ENCODE measurements at places on chromosomes 3 and 15. TPM values are rescaled to one million over a fixed set of nuclear protein-coding genes. Genes with fewer than 3 reads are reported as not detected.

Gene TMC3
- total RNA-seq, result not detected

Gene MCTP2
- total RNA-seq, result 13.4 TPM

Gene PLCH1
- total RNA-seq, result not detected

Gene SERPINI1
- total RNA-seq, result 1.4 TPM

Gene LRRC34
- total RNA-seq, result 0.16 TPM

Gene MESP1
- 0.31 TPM for total RNA-seq

Gene PP2D1
- total RNA-seq, result not detected

Gene SQOR
- total RNA-seq, result 104 TPM

Gene CCNB2
- 18.7 TPM for total RNA-seq

Gene LRRIQ4
- not detected for total RNA-seq

Gene FILIP1L
- total RNA-seq, result 104 TPM

Gene SNRPN
- 120 TPM for total RNA-seq

Gene RPS17
- 1,120 TPM for total RNA-seq

Gene SKIC8
- 73.3 TPM for total RNA-seq

Gene PSTPIP1
- not detected for total RNA-seq

Gene GRK7
- total RNA-seq, result under 0.01 TPM

Gene RLBP1
- not detected for total RNA-seq

Gene MAGI1
- total RNA-seq, result 106 TPM

Gene NRROS
- total RNA-seq, result 4.4 TPM

Gene FHIT
- 1.6 TPM for total RNA-seq

Gene GOLGA8Q
- 0.76 TPM for total RNA-seq

Gene CCR2
- not detected for total RNA-seq

Gene NR2E3
- total RNA-seq, result 0.50 TPM

Gene GP5
- 0.06 TPM for total RNA-seq

Gene ARRDC4
- total RNA-seq, result 0.81 TPM

Gene PARP9
- total RNA-seq, result 16.8 TPM

Gene DUOXA2
- total RNA-seq, result not detected

Gene TXNRD3
- total RNA-seq, result 6.6 TPM

Gene ACKR2
- total RNA-seq, result 0.16 TPM

Gene CPA3
- total RNA-seq, result 1.5 TPM

Gene PLD1
- total RNA-seq, result 98.1 TPM

Gene CISH
- total RNA-seq, result 0.44 TPM

Gene PLA2G4D
- total RNA-seq, result not detected

Gene EXD1
- not detected for total RNA-seq

Gene CCDC33
- total RNA-seq, result not detected

Gene NR1I2
- total RNA-seq, result under 0.01 TPM

Gene SLC15A2
- under 0.01 TPM for total RNA-seq

Gene PLA2G4E
- total RNA-seq, result not detected

Gene GOLGA8J
- total RNA-seq, result 0.13 TPM

Gene UROC1
- total RNA-seq, result not detected

Gene TGM4
- total RNA-seq, result not detected

Gene RPUSD2
- total RNA-seq, result 13.8 TPM

Gene ITIH4
- 0.38 TPM for total RNA-seq

Gene PLCB2
- 0.16 TPM for total RNA-seq

Gene GOLGA8T
- 0.13 TPM for total RNA-seq

Gene CAMK1
- total RNA-seq, result 32.8 TPM

Gene UCN2
- not detected for total RNA-seq

Gene MKRN3
- total RNA-seq, result not detected

Gene LMAN1L
- total RNA-seq, result not detected

Gene CLRN1
- not detected for total RNA-seq

Gene RETNLB
- not detected for total RNA-seq

Gene SLC12A8
- total RNA-seq, result 0.16 TPM

Data from bladder microvascular endothelial cell (primary cell).